ENCODE measurements at places on chromosomes 3 and 15. TPM values are rescaled to one million over a fixed set of nuclear protein-coding genes. Genes with fewer than 3 reads are reported as not detected.

Gene RTP1
- polyA plus RNA-seq, result not detected

GRCh38 chr3:186318135-186318534 lies 43.9 kb downstream of the DGKG start:
- no peak for DNase-seq

Gene EIF1B
- polyA plus RNA-seq, result 156 TPM

GRCh38 chr3:52521881-52522650 lies 11.6 kb downstream of the NT5DC2 start:
- no peak for DNase-seq

DNA sequence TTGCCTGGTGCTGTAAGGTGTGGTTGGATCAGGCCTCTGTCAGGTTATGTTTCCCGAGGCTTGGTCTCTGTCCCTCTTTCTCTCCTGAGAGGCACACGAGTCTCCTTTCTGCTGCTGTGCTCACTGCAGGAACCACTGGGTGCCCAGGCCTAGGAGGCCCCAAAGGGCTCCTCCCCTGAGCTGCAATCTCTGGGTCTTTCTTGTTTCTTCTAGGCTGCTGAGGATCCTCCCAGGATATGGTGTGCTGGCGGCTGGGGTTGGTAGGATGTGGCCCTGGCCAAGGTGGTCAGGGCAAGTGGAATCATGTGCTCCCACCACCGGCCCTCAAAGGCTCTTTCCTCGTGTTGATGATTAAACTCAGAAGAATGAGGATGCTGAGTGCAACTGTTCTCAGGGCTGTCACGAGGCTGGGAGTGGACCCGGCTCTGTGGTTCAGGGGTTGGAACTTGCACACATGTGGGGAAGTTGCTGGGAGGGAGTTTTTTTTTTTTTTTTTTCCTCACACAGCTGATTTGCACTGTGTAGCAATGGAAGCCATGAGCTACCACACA lies 43.6 kb upstream of the CTSH start:
- peak; percentile 76 for DNase-seq

- no peak for DNase-seq
Measured at GRCh38 chr3:150106740-150107428, 136.2 kb upstream of the PFN2 start.

- no peak for DNase-seq
Measured at GRCh38 chr15:80846031-80846815, 67.1 kb downstream of the CEMIP start.

DNA sequence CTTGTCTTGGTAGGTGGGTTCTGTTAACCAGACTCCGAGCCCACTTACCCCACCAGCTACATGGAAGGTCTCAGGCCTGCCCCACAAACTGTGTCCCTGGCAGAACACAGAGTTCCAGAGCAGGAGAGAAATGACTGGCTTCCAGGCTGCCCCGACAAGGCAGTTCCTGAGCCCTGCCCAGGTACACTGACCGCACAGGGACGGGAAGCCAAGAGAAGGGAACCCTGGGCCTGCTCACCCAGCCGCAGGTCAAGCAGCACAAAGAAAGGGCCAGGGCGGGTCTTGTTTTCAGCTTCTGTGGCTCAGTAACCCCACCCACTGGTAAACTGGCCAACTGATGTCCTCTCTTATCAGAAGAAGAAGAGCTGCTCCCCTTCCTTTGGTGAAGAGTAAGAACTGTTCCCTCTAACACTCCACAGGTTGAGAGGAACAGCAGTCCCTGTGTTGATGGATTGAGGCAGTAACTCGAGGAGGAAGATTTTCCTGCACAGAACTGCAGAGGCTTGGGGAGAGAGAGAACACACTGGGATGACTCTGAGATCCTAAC lies 68.4 kb downstream of the CRTC3 start:
- no peak for DNase-seq

DNA sequence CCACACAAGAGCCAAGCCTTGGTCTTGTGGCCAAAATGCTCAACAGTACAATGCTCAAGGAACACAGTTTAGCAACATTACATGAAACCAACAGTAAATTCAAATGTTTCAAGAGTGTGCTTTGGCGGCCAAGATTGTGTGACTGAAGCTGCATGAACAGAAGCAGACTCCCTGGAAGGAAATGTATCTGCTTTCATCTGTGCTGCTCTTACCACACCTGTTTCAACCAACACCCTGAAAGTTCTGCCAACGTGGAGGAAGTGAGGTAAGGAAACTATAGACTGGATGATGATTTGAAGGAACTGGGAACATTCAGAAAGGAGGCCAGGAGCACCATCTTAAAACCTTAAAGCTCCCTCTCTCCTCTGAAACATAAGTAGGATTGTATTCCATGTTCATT lies 55.7 kb downstream of the MB21D2 start:
- no peak for DNase-seq

Gene SH3GL3
- 4.9 TPM for polyA plus RNA-seq

- no peak for DNase-seq
Measured at GRCh38 chr15:26126819-26127387, 263.8 kb upstream of the ATP10A start.

- no peak for DNase-seq
Measured at GRCh38 chr3:23442598-23443383, 239.7 kb downstream of the UBE2E2 start.

DNA sequence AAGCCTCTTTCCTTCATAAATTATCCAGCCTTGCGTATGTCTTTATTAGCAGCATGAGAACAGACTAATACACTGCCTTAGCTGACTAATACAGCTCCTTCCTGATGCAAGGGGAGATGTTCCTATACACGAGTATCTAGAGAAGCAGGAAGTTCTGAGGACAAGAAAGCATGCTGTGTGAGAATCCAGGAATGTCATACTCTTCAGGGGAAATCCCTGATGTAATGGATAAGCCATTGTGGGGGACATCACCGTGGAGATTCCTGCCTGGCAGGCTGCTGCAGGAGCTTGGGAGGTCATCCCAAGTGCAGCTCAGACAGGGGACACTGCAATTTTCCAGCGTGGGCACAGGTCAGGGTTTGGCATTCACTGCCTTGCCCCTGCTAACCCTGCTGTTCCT lies 476.9 kb downstream of the NR2F2 start:
- DNase-seq, result no peak

DNA sequence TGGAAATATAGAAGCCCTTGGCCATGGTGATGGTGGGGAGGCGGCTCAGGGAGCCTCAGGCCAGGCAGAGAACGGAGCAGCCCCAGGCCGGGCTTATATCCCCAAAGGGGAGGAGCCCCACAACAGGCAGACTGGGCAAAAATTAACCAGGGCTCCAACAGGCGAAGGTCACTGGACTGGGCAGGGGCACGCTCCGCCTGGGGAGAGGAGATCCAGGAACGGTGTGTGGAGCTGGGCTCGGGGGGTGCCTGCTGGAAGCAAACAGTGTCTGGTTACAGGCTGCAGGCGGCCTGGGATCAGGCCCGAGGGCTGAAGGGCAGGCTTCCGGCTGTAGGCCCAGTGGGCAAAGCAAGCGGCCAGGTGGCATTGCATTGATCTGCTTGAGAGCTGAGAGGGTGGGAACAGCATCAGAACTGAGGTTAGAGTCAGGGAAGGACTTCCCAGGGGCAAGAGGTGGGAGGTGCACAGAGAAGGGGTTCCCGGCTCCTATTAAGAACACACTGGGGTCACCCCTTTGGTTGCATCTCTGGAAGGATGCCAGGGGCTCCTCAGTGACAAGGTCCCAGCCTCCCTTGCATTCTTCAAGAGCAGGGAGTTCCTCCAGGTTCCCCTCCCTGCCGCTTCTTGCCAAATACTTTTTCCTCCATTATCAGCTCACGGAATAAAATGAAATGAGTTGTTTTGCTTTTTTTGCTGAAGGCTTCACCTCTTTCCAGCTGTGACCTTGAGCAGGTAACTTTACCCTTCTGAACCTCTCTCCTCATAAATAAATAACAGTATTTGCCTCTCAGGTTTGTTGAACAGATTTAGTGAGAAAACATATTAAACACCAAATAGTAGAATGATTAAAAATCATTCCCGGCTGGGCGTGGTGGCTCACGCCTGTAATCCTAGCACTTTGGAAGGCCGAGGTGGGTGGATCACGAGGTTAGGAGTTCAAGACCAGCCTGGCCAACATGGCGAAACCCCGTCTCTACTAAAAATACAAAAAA lies 7.8 kb downstream of the ANPEP start:
- no peak for DNase-seq

GRCh38 chr3:117184574-117184973 lies 475.0 kb downstream of the TUSC7 start:
- DNase-seq, result no peak

Gene NDN
- polyA plus RNA-seq, result 77.9 TPM

Gene ACVR2B
- polyA plus RNA-seq, result 3.3 TPM

GRCh38 chr15:50996641-50997040 lies 88.2 kb downstream of the AP4E1 start:
- DNase-seq, result no peak

DNA sequence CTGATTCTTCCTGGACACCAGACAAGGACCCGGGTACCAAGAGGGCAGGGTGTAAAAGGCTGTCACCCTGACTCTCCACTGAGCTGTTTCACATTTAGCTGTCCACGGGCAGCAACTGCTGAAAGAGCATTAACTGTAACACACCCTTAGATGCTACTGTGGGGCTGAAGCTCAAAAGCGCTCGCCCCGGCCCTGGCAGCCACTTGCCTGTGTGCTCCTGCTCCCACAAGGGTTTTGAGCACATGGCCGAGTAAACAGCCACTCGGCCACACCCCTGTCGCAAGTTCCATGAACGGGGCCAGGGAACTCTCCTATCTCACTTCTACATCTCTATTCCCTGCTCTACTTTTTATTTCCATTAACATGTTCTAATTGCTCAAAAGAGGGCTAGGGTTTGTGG lies 421.7 kb downstream of the TUSC7 start:
- DNase-seq, result no peak

Gene GOLGA8G
- not detected for polyA plus RNA-seq

Gene JMJD7
- 3.0 TPM for polyA plus RNA-seq

DNA sequence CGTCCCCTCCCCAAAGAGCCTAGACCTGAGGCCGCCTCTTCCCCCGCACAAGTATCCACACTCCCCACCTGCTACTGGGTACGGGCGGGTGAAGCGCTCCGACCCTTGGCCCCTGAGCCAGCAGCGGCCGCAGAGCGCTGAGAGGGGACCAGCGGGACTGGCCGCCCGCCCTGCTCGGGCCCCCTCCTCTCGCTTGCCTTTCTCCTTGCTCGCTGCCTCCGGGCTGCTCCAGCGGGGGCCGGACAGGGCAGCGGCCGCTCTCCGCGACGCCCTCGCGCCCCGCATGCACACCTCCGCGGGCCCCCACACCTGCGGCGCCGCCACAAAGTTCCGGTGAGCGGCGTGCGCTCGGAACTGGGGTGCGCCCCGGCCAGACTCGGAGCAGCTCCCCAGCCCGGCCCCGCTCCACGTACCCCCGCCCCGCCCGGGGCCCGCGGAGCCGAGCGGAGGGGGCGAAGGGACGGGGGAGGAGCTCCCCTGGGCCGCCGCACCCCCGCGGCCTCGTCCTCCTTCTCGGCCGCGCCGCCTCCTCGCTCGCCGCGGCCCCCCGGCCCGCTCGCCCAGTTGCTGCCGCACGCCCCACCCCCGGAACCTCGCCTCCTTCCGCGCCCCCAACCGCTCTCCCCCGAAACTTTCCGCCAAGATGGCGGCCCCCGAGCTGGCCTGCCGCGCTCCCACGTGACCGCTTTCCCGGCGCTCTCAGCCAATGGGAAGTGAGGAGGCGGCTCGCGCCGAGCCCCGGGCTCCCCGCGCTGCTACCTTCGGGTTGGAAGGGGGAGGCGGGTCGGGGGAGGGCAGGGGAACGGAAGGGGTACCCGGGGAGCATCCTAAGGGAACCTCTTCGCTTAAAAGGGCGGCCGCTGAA lies 704 bp downstream of the DLG1 start:
- peak; percentile 89 for DNase-seq

- no peak for DNase-seq
Measured at GRCh38 chr3:131025539-131025938, 1.1 kb downstream of the ASTE1 start.

Gene GABRB3
- 2.3 TPM for polyA plus RNA-seq

GRCh38 chr3:52398670-52399081 lies 46.2 kb downstream of the SEMA3G start:
- no peak for DNase-seq

DNA sequence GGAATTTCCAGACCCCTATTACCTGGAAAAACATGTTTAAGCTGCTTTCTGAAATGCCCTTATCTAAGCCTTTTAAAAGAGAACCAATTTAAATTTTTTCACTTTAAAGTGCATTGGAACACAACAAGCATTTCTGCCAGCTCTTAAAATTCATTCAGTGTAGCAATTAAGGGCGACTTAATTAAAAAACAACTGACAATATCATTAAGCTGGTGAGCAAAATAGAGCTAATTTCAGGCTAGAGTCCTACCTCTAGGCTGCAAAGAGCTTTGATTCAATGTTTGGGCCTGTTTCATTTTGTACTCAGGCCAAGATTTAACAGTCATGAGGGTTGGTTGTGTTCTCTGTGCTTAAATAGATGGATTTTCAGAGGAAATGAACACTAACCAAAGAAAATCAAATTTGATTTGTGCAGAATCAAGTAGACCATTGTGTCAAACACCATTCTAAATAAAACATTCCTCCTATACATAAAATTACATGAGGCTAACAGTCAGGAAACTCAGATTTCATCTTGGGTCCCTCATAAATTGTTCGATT lies 114.6 kb downstream of the TMEM108 start:
- DNase-seq, result no peak

Gene PLA2G4D
- not detected for polyA plus RNA-seq

DNA sequence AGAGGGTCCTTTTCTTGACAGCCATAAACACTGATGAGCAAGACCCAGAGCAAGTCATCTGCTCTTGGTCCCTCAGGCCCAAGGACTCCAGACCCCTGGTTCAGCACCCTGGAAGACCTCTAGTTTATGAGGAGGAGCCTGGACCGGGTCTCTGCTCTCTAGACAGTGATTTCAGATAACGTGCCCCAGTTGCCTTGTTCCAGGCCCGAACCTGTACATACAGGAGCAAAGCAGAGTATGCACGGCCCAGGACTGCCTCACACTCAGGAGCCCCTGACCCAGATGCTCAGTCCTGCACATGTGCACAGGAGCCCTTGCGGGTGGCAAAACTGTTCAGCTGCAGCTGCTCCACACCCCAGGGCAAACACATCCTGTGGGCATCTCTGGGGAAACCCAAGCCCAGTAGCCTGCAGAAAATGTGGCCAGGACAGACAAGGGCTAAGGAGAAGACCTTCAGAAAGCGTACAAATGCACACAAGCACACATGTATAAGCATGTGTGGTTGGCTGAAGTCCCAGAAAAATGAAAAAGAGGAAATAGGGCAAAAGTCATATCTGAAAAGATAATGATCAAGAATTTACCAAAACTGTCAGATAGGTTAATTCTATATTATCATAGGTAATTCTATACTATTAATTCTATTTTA lies 59.9 kb upstream of the CORO2B start:
- no peak for DNase-seq

DNA sequence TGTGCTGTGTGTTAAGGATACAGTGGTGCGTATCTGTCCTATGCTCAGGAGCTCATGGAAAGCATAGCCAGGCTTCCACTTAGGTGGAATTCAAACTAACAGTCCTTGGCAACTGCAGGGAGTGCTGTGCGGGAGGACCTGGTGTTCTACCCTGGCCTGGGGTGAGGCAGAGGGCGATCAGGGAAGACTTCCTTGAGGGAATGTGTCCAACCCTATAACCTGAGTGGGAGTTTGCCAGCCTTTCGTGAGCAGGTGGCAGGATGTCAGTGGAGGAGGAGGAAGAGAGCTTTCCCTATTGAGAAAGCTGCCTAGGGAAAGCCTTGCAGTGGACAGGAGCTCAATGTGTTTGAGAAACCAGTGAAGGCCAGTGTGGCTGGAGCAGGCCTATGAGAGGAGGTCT lies 271.1 kb upstream of the C2CD4B start:
- no peak for DNase-seq

Gene EBLN2
- 1.1 TPM for polyA plus RNA-seq

- DNase-seq, result no peak
Measured at GRCh38 chr15:86055688-86056087, 24.0 kb upstream of the AGBL1 start.

GRCh38 chr3:120801484-120801883 lies 58.9 kb downstream of the GTF2E1 start:
- no peak for DNase-seq

Gene TRIM71
- polyA plus RNA-seq, result not detected
